ENCODE measurements at places on chromosomes 2 and 18.

- peak; percentile 10 for DNase-seq
Measured at GRCh38 chr2:12856934-12857601, 140.3 kb downstream of the TRIB2 start.

- no peak for DNase-seq
Measured at GRCh38 chr2:25161055-25161781, 7.2 kb downstream of the POMC start.

GRCh38 chr2:183248866-183249567, 124.8 kb downstream of the NUP35 start:
- peak; percentile 12 for DNase-seq

- peak; percentile 41 for DNase-seq
Measured at GRCh38 chr2:11498543-11499034, 32.6 kb upstream of the E2F6 start.

GRCh38 chr2:168895771-168896170, 5.3 kb upstream of the G6PC2 start:
- no peak for DNase-seq

DNA sequence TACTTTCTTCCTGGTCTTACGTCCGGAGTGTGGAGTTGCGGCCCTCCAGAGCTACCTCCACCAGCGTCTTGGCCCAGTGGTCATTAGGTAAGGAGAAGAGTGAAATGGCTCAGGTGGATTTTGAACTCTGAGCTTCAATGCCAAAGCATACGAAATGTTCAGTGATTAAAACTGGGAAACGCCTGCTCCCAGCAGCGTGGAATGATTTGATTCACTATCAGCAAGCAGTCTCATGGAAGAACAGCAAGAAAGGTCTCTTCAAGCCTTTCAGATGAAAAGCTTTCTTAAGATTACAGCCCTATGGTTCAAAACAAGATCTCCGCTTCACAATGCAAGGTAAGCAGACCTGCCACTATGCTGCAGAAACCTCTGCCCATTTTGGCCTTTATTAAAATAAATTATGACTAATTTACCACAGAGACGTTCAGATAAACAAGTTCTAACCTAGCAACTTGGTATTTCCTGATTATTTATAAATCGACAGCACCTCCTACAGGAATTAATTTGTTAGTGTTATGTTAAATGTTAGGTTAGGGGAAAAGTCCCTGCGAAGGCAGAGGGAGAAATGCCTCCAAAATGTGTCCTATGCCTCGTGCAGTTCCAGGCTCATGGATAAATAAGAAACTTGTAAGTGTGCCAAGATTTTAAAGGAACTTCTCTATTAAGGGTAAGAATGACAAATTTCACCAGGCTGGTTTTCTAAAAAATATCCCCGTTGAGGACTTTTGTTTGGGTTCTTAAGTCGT, 10.1 kb downstream of the SP9 start:
- DNase-seq: no peak
